ENCODE measurements at places on chromosomes 11 and 22. TPM values are rescaled to one million over a fixed set of nuclear protein-coding genes. Genes with fewer than 3 reads are reported as not detected.

The NCAM1 gene
- 210 TPM for total RNA-seq

The CTSF gene
- total RNA-seq = 61.2 TPM

The KRTAP5-1 gene
- not detected for total RNA-seq

The MCAM gene
- total RNA-seq = 234 TPM

The MYBPC3 gene
- not detected for total RNA-seq

The CCDC86 gene
- total RNA-seq = 7.4 TPM

The GGTLC3 gene
- total RNA-seq = not detected

The DRD2 gene
- total RNA-seq = not detected

The SLC22A12 gene
- not detected for total RNA-seq

The MTMR2 gene
- total RNA-seq = 45.5 TPM

The BARX2 gene
- total RNA-seq = not detected

The RIC8A gene
- 84.5 TPM for total RNA-seq

The RFPL2 gene
- total RNA-seq = not detected

The SLC17A6 gene
- total RNA-seq = not detected

The RFPL1 gene
- not detected for total RNA-seq

The KCNQ1OT1 gene
- total RNA-seq = 2.6 TPM

The OR4A15 gene
- not detected for total RNA-seq

The TCN1 gene
- total RNA-seq = not detected

All from uterus (tissue), 4 donors.